Bronchus fibroblast of lung (primary cell): ENCODE measurements at places on chromosomes 3 and 15. TPM values are rescaled to one million over a fixed set of nuclear protein-coding genes. Genes with fewer than 3 reads are reported as not detected.

TAMM41 gene
- 11.3 and 12.3 TPM in 2 replicates for total RNA-seq

SEMA6D gene
- total RNA-seq: 1.8 and 3.4 TPM in 2 replicates

CD86 gene
- not detected in 2 replicates for total RNA-seq

PDIA3 gene
- 157 and 161 TPM in 2 replicates for total RNA-seq
